ENCODE measurements at places on chromosomes 7 and 10.

DNA sequence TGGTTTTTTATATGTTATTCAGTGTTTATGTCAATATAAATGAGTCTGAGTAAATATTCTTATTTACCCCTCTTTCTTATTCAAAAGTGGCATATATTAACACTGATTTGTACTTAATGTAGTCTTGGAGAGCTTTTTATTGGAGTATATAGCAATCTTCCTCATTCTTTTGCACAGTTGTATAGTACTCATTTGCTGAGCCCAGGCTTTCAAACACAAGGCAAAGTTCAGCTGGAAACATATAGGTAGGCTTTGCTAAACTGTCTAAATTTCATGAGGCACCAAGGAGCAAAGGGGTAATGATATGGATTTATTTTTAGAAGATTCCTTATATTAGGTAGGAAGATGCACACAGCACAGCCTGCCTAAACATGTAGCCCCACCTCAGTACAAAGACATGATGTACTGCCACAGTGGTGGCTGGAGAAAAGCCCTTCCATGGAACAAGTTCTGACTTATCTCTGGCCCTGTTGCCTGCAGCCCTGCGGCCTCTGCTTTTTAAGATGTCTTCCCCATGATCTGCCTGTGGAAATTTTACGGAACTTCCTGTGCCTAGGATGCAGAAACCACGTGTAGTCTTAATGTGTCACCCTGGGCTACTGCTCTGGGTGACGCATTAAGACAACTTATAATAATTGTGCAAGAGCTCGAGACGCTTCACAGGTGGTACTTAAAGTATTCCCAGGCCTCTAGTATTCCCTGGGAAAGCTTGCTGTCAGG is 9.6 kb upstream of the PDCD4 start:
- no peak for DNase-seq

DNA sequence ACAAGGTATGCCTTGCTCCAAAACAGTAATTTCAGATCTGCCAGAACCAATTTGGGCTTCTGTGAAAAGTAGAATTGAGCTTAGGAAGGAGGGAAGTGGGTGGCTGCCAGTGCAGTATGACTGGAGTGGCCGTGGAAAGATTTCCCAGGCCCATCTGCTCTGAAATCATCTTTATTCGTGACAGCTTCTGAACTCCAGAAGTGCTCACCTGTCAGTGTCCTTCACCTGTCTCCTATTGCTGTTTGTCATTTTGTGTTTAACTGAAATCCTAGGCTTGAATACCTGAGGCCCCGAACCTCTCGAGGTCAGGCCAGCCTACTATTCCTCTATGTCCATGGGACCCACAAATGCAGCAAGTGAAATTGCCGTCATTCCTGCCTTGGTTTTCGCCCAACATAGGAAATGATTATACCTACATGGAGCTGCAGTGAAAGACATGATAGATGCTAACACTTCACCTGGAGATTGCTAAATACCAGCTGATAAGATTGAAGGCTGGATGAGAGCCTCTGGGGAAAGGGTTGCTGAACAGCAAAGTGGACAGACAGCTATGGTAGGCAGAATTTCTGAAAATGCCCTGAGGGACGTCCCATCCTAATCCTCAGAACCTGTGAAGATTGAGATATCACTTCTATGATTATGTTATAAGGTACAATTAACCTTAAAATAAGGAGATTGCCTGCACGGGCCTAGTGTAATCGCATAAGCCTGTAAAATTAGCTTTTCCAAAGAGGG is 82.1 kb downstream of the C1GALT1 start:
- DNase-seq: no peak

DNA sequence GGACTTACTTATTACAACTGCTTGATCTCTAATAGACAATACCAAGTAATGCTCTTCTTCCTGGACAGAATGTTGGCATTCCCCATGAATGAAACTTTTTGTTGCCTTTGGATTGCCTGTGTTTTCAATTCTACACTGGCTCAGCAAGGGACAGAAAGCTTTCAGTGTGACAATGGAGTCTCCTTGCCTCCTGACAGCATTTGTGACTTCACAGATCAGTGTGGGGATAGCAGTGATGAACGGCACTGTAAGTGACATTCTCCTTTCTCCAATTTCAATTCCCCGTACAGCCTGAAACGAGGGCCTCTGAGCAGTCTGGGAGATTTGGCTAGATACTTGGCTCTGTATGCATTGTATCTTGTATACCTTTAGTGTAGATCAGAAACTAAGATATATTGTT is 290 bp downstream of the MALRD1 start:
- no peak for DNase-seq

- no peak for DNase-seq
Measured at GRCh38 chr7:134554417-134554966, 5.6 kb downstream of the AKR1B15 start.
